ENCODE measurements at places on chromosomes 16 and 17.
A peak's percentile ranks its signal among the peaks of the same experiment; 100 is the strongest.

DNA sequence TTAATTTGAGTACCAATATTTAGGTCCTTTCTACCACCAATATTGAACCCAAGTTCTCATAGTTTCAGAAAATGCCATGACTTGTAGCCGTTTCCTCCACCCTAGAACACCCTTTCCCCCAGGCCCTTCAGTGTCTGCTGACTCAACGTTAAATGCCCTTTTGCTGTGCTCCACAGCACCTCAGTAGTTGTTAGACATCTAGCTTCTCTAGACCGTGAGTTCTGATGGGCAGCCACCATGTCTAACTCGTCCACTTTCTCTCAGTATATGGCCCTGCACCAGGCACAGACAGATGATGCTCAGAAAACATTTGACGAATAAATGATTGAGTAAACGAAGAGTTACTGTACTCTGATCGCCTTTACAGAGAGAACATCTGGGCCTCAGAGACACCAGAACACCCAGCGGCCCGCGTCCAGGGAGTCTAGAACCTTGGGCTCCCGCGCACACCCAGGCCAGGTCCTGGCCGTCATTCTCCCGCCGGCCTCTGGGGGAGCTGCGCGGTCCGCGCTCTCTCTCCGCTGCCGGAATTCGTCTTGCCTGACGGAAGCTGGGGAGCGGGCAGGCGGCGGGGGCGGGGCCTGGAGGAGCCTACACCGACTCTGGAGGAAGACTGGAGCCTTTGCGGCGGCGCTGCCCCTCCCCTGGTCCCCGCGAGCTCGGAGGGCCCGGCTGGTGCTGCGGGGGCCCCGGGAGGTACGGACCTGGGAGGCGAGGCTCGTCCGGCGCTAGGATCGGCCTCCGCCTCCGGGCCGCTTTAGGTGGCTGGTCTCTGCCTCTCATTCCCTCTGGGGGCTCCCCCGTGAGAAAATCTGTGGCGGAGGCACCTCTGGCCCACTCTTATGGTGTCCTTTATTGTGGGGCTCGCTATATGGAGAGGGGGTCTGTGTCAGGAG lies at the start of gene NKIRAS2:
TSS of gene NKIRAS2 (plus strand) at position 582 of the 896 bp plus-strand sequence. CDS start 1,488 bp downstream, outside the sequence.
- peak; percentile 92 for DNase-seq

- no peak for DNase-seq
Observed at GRCh38 chr17:7704601-7705268, at the start of gene EFNB3. Gene EFNB3 (plus strand): TSS chr17:7705202. CDS start chr17:7705599, 397 bp downstream.

DNA sequence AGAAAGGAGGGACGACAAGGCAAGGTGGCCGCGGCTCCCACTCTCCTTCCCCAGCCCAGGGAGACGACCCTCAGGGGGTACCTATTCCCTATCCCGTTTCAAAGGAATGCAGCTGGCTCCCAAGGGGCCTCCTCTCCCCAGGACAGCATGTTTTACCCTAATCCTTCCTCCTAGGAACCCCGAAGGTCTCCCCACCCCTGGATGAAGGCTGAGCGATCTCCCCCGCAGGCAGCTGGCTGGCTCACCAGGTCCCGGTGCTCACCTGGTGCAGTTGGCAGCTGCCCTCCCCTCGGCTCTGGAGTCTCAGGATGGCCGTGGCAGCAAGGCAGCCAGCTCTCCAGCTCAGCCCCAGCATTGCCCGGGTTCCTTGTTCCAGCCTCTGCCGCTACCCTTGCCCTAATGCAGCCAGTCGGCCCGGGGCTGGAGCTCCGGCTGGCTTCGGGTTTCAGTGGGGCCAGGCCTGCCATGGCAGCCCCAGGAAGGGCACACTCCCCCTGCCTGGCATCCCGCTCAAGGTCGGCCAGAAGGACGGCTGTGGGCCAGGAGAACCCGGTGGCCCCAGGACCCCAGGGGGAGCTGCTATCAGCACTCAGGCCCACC lies 4.6 kb downstream of the CLUH start:
- DNase-seq, result no peak

- DNase-seq, result no peak
Observed at GRCh38 chr17:63066158-63066813, 100.3 kb downstream of the TANC2 start.

- DNase-seq, result no peak
Observed at GRCh38 chr16:31487720-31488467, 5.0 kb downstream of the SLC5A2 start.

DNA sequence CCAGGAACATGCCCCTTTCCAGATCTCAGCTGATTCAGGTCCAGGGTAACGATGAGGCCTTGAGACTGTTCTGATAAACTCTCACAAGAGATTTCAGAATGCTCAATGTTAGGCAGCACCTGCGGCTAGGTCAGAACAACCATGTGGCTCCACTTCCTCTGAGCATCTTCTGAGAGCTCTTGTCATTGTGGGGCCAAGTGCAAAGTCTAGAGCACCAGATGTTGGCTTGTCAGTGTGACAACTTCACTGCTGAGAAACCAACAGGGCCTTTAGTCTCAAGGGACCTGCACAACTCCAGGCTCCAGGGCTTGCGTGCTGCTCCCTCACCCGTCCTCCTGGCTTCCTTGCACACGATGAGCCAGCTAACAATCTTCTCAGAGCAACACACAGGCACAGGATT lies 29.0 kb downstream of the FCSK start:
- no peak for DNase-seq

DNA sequence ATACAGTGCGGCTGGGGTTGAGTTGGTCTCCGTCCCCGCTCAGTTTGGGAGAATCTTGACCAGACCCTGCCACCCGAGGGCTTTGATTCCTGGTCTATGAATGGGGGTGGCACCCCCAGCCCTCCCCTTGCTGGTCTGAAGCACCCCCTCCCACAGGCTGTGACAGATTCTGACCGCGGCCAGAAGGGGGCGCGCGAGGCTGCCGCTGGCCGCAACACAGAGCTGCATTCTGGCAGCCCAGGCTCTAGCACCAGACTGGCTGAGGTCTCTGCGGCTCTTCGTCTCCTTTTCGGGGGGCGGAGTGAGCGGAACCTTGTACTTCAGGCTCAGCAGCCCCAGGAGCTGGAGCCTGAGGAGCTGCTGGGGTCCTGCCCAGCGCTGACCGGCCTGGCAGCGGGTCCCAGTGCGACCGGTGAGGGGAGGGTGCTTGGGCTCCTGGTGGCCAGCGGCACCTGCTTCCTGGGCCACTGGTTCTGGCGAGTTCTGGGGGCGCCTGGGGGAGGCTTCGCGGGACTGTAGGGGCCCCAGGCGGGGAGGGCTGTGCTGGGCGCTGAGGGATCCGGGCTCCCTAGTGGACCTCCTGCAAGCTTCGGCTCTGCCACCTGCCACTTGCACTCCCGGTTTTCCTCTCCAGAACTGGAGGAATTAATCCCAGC lies 1011.6 kb downstream of the KCNJ18 start:
- peak; percentile 45 for DNase-seq

DNA sequence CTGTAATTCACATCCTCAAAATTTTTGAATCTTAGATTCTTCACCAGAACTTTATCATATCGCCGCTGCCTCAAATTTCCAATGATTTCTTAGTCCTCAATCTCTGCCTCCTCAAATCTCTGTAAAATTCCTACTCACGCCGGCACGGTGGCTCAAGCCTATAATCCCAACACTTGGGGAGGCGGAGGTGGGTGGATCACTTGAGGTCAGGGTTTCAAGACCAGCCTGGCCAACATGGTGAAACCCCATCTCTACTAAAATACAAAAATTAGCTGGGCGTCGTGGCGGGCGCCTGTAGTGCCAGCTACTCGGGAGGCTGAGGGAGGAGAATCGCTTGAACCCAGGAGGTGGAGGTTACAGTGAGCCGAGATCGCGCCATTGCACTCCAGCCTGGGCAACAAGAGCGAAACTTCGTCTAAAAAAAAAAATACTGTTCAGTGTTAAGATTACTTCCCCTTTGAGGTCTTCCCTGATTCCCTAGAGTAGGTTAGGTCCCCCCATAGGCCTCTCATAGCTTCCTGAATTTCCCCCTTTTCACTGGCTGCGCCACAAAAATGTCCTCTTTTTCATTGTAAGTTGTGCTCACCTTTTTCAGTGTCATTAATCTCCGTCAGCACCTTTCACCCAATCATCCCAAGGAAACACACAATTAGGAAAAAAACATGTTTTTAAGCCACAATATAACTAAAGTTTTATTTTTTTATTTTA lies 919 bp upstream of the CBX1 start:
- no peak for DNase-seq

DNA sequence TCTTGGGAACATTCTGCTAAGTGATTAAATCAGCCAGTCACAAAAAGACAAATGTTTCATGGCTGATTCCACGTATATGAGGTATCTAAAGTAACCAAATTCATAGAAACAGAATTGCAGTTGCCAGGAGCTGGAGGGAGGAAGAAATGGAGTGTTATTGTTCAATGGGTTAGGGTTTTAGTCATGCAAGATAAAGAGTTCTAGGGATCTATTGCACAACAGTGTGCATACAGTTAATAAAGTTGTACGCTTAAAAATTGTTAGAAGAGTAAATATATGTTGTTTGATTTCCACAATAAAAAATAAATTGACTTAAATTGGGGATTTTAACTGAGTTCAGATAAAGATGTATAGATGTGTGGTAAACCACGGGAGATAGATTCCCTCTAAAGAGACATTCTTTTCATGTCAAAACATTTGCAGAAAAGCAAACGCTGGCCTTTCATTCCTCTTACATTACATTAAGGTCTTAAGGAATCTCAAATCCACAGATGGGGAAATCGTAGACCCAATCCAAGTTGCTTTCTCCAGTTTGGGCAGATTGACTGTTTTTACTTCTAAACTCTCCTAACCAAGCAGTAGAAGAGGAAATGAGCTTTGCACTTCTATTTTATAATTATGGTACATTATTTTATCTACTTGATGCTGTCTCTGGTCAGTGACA lies 4.6 kb downstream of the PRDM7 start:
- no peak for DNase-seq

- DNase-seq, result no peak
Observed at GRCh38 chr16:57538235-57538721, 1.9 kb upstream of the CCDC102A start.

DNA sequence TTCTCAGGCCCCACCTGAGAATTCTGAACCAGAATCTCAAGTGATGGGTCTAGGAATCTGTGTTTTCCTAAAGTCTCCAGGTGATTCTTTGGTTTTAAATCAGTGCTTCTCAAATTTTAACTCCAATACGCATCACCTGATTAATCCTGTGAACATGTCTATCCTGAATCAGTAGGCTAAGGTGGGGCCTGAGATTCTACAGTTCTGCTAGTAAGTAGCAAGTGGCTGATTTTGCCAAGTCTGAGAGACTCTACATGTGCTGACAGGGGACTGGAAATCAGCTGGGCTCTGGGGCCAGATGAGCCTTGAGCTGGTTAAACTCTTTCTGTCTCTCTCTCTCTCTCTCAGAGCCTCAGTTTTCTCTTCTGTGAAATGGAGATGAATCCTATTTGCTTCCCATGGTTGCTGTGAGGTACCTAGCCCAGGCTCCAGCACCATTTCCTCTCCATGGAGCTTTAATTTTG lies 9.0 kb downstream of the CCR7 start:
- DNase-seq, result no peak

GRCh38 chr17:47889734-47890529 lies 6.1 kb upstream of the SP2 start:
- DNase-seq, result peak; percentile 63

DNA sequence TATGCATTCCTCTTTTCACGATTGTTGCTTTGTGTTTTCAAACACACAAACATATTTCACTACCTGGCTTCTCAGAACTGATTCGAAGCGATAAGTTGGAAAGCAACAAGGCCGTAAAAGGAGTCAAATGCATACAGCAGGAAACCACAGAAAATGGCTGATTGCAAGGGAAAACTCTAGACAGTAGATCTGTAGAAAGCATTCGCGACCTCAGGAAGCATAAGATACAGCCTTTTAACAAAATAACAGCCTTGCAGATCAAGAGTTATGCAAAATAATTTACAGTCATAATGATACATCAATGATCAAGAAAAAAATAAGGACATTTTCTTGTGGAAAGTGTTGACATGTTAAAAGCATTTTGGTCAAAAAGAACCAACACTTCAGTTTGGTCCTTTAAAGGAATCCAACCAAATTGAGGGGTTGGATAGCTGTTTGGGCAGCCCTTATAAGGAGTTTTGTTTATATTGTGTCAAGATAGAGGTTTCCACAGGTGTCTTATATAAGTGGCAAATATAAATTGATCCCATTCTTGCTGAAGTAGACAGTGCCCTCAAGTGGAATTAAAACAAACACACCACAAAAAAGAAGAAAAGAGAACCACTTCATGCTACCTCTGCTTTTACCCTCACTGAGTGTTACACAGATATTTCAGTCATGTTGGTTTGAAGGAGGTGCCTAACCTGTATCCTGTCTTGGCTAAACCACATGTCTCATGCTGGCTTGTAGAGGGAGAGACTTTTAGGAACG lies 5.5 kb downstream of the CYLD start:
- no peak for DNase-seq

DNA sequence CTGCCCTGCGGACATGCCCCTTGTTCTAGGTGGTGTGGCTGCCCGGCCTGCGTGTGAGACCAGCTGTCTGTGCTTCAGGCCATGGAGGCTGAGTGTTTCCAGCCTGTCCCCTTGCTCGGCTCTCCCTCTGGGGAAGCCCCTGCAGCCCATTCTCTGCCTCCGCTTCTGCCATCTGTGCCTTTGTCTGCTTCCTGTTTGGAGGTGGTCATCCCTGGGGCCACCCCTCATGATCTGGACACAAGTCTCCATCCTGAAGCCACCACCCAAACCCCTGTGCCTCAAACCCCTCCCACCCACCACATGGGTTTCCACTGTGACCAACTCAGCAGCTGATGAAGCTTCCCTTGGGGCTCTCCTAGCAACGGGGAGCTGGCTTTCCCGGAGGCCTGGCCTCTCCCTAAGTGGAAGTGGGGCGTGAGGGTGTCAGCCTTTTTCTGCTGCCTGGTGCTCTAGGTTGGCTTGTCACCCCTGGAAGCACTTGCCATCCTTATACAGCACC lies 184.9 kb downstream of the SEC14L1 start:
- DNase-seq, result no peak

- DNase-seq, result no peak
Observed at GRCh38 chr17:42850954-42851353, at the start of gene AOC3. Gene AOC3 (plus strand): TSS chr17:42851199. CDS start chr17:42851344, 145 bp downstream.

DNA sequence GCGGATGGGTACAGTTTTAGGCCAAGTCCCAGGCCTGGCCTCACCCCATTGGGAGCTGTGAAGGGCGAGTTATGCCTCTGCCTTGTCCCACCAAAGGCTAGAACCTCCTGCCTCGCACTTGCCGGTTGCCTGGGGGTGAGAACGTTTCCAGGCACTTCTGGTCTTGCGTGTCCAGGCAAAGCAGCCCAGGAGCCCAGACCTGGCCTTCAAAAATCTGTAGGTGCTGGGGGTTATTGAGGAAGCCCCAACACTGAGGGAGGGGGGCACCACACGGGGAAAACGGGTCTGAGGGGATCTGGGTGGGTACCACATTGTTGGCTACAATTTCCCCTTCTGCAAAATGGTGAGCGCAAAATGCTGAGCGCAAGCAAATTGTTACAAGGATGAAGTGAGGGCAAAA lies 12.2 kb upstream of the ATP2C2 start:
- DNase-seq, result no peak

GRCh38 chr16:84117494-84117843 lies 727 bp upstream of the MBTPS1 start:
- DNase-seq, result no peak

- DNase-seq, result no peak
Observed at GRCh38 chr17:34374457-34374856, 11.4 kb upstream of the CCL1 start.

GRCh38 chr17:82064433-82065192 lies 991 bp downstream of the DUS1L start:
- DNase-seq, result peak; percentile 14

GRCh38 chr17:11779892-11780291 lies 181.6 kb downstream of the DNAH9 start:
- no peak for DNase-seq
